ENCODE measurements at places on chromosomes 6 and 20.

- no peak for DNase-seq
These were observed 354.4 kb downstream of the NKAIN2 start for GRCh38 chr6:124158024-124158423.

DNA sequence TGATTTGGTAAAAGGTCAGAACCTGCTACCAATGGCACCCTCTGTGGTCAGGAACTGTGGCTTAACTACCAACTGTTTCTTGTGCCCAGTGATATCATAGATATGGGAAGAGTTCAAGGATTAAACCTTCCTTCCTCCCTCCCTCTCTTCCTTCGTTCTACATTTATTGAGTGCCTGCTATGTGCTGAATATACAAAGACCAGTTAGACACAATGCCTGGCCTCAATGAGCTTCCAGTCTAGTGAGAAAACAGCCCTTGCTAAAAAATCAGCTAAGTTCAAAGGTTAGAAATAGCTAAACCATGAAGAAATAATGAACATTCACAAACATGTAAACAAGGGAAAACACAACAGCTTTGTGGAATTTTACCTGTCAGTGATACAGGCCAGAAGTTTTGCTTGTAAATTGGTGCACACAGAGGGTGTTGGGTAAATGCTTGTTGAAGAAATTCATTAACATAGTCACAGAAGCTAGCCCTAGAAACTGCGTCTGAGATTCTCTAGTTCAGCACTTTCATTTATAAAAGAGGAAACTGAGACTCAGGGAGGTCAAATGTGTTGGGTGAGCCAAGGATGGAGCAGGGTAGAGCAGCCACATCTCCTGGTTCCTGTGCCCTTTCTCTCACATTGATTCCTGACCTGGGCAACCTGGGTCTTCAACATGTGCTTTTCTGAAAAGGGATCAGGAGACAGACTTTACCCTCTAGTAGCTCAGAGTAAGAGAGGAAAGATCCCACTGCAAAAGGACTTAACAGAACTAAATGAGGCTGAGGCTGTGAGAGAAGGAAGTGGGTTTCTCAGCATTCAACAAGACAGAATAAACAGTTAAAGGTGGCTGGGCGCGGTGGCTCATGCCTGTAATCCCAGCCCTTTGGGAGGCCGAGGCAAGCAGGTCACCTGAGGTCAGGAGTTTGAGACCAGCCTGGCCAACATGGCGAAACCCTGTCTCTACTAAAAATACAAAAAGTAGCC lies 14.4 kb upstream of the FOXO3 start:
- peak; percentile 43 for DNase-seq

GRCh38 chr6:168057836-168058235 lies 21.2 kb downstream of the FRMD1 start:
- no peak for DNase-seq

- DNase-seq: peak; percentile 45
These were observed 765 bp upstream of the GMDS start for GRCh38 chr6:2245877-2246863.

- no peak for DNase-seq
These were observed 242.6 kb downstream of the DOK5 start for GRCh38 chr20:54717983-54718382.

DNA sequence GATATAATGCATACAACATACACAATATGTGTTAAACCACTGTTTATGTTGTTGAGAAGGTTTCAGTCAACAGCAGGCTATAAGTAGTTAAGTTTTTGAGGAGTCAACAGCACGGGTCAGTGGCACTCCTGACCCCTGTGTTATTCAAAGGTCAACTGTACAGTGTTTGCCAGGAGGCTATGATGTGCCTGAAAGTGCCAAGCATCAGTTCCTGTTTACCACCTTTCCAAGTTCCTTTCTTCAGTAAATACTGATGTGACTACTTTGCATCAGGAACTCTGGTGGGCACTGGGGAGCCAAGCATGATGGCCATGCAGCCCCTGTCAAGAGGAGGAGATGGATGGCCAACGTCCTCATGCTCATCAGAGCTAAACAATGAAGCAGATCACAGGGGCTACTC lies 224.4 kb upstream of the EXOC2 start:
- no peak for DNase-seq

- no peak for DNase-seq
These were observed 2.5 kb downstream of the OVOL2 start for GRCh38 chr20:18055261-18055660.

DNA sequence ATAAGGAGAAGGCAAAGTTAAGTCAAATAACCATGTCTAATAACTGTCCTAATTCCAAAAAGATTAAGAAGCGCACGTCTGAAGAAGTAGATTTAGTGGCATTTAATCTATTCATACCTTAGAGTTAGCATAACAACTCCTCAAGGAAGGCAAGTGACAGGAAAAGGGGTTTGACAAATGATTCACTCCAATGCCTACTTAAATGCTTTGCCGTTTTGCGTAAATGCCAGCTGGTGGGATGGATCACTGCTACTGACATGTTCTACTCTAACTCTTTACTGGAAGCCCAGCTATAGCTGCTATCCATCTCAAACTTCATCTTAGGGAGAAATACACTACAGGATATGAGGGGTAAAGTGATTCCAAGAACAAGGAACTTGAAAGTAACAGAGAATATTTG lies 347.3 kb upstream of the RUNX2 start:
- DNase-seq: no peak

DNA sequence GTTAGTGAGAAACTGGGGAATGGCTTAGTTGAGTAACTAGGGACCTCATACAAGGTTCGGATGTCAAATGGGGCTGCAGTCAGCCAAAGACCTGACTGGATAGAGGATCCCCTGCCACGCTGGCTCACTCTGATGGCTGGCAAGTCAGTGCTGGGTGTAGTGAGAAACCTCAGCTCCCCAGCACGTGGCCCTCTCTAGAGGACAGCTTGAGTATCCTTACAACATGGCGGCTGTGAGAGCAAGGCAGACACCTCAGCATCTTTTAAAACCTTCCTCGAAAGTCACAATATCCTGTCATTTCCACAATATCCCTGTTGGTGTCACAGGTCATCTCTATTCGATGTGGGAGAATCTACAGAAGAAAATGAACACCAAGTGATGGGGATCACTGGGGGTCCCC lies 26.7 kb upstream of the IPCEF1 start:
- no peak for DNase-seq

GRCh38 chr6:141307309-141307998 lies 825.3 kb upstream of the GJE1 start:
- no peak for DNase-seq

DNA sequence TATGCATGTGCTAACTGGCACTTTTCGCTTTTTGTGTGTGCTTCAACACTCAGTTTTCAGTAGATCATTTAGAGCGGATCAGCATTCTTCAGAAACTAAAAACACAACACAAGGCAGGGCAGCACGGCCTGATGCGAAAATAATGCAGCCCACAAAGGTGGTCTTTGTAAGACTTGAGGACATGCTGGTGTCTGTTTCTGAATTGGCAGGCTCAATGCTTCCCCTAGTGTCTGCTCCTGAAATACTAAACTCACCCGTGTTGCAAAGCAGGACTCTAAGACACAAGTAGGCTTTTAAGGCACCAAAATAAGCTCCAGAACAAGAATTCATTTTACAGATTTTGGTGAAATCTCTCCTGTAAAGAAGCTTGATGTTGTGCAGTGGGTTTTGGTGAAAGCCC lies 676.5 kb downstream of the TENT5A start:
- peak; percentile 56 for DNase-seq

DNA sequence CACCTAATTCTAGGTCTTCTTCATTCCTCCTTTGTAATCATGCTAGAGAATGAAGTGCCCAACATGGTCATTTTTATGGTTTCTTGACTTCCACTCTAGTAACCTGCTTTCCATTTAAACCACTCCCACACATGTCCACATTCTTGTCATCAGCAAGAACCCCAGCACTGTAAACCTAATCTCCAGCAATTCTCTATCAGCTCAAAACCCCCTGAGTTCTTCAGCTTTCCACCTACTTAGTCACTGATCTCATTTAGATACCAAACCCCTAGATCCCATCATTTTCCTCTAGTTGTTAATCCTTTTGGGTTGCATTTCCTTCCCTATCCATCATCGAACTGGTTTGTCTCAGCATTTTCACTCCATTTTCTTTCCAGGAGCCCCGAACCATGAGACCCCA lies 49.7 kb downstream of the GOPC start:
- DNase-seq: no peak

DNA sequence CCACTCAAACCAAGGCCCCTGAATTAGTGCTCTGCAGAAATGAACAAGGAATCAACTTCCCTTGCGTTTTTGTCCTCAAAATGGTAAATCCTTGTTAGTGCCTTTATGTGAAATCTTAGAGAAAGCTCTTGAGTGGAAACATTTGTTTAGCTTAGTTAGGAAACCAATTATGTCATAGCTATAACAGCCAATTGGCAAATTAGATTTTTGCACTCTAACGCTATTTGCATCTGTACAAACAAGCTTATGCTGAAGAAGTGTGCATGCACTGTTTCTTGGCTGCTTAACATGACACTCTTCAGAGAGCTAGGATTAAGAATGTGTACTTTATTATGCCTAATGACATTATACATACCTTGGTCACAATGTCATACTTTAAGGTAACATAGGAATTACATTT lies 622.6 kb upstream of the SLC35B3 start:
- no peak for DNase-seq

DNA sequence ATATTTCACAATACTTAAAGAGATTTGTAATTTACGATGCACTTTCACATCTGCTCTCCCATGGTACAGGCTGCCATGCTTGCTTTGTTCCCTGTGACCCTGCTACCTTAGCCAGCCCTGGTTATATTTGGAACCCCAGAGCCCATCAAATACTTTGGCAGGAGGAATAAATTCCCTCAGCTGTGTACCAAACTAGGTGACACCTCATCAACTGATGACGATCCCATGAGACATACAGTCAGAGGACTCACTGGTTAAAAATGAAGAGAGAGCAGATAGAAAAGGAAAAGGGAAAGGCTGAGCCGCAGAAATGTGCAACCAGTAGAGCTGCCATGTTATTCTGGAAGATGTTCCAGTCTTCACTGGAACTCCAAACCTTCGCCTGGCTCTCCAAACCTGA lies 120.0 kb downstream of the SIM1 start:
- no peak for DNase-seq

DNA sequence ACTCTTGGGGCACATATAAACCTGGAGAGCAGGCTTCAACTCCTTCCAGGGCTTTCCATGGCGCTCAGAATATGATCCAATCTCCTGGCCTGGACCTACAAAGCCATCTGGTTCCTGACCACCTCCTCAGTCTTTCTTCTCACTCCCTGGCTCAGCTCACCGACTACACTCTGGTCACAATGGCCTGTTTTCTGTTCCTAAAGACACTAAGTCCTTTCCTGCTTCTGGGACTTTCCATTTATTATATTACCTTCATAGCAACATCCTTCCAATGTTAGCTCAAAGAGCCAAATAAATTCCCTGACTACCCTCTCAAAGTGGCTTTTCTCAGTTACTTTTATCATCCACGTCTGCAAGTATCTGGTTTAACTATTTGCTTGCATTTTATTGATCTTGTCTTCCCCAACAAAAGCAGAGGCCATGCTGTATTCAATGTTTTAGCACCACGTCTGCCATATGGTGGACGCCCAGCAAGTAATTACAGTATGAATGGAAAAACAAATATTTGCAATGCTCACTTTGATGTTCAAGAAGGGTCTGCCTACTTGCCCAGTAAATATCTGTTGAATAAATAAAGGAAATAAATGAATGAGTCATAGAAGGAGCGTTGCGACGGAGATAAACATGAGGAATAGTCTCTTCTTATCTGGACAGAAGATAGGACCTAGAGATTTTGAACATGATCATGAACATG lies 328.4 kb downstream of the ESR1 start:
- no peak for DNase-seq

GRCh38 chr20:57200882-57201695 lies 65.4 kb downstream of the BMP7 start:
- no peak for DNase-seq

GRCh38 chr6:17466707-17467106 lies 73.3 kb downstream of the CAP2 start:
- no peak for DNase-seq

DNA sequence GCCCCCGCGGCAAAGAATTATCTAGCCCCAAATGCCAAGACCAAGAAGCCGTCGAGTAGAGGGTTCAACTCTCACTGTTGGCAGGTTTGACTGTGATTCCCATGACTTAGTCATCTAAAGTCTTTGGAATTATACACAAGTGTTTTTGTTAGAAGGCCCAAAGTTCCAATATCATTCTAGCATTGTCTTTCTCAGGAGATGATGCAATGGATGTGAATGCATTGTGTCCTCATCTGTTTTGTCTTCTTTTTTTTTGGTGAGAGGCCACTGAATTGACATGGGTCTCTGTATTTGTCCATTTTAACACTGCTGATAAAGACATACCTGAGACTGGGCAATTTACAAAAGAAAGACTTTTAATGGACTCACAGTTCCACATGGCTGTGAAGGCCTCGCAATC lies 290.5 kb upstream of the ZFP64 start:
- DNase-seq: no peak

DNA sequence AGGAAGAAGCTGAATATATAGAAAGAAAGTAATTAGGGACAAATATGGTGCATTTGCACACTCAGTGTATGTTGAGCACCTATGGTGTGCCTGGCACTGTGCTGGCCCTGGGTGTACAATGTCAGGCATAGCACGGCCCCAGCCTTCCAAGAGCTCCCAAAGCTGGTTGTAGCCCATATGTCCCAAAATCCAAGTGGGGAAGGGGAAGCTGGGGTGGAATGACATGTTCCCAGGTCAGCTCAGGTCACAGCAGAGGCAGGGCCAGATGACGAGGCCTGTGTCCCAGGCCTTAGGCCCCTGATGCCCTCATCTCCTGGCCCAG lies 170.0 kb downstream of the VEGFA start:
- no peak for DNase-seq

- no peak for DNase-seq
These were observed 420.9 kb downstream of the GJA1 start for GRCh38 chr6:121856296-121856695.

- DNase-seq: no peak
These were observed 386.8 kb downstream of the HDGFL1 start for GRCh38 chr6:22956029-22956681.

DNA sequence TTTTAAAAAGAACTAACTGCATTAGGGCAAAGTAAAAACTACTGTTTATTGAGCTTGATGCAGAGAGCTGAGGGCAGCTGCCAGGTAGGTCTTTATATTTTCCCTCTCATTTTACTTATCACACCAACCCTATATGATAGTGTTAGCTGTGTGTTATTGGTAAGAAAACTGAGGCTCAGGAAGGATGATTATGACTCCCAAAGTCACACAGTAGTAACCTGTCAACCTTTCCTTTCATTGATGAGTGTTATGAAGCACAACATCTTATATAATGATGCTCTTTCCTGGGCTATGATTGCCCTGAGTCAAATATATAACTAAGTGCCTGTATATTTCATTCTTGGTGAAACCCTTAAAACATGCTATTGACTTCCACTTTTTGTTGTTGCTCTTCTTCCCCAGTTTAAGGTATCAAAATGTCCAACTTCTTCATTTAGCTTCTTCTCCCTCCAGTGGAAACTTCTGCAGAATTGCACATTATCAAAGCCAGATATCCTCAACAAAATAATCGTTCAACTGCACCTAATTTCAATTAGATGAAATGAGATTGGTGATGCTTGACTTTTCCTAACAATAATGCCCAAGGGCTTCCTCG lies 8.1 kb downstream of the GFOD1 start:
- no peak for DNase-seq
